ENCODE measurements at places on chromosomes 11 and 22.

- no peak for DNase-seq
Observed at GRCh38 chr22:44351685-44352377, 39.1 kb upstream of the SHISAL1 start.

DNA sequence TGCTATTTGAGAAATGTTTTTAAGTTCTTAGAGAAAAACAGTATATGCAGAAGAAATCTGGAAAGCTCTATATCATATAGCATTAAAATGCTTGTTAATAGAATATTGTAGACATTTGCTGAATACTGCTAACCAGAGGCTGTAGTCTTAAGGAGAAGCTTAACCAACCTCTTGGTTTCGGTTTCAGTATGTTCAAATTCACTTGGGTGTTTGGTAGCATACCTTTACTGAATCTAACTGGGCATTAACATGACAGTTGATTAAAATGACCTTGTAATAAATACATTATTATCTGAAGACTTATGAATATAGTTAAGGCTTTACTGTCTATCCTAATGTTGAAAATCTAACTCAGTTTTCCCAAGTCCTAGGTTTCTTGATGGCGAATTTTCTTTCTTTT, 5.4 kb downstream of the PCF11 start:
- DNase-seq: no peak

DNA sequence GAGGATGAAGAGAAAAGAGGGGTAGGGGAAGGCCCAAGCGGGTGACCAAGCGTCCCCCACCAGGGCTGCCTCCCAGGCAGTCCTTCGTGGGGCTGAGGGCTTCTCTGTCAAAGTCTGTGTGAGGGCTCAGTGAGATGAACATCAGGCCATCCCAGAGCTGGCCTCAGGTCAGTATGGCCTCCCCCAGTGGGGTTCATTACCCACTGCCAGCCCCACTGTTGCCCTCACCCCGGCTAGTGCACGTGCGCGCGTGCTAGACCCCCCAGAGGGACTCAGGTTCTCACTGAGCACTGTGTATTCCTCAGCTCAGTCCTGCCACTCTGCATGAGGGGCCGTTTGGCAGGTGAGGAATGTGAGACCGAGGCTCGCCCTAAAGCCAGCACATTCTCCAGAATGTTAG, 3.3 kb downstream of the KDELR3 start:
- DNase-seq: no peak

- no peak for DNase-seq
Observed at GRCh38 chr11:125494974-125495725, 915 bp downstream of the FEZ1 start.

GRCh38 chr11:130839981-130840666, 76.2 kb downstream of the SNX19 start:
- DNase-seq: no peak

DNA sequence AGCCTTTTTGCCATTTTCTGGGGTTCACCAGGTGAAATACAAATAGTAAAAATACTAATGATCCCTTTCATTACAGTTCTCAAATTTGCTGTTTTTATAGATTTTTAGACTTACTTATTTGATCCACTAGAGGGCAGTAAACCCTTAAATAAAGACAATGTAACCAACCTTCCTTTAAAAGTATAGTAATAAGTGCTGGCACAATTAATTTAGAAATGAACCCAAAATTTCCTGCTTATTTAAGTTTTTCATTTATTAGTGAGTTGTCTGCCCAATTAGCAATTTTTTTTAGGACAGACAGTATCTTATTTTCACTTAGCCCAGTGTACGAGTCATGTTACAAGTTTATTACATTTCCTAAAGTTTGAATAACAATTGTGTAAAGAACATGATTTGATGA, 4.7 kb downstream of the DDIAS start:
- peak; percentile 27 for DNase-seq

GRCh38 chr11:65911682-65912568, 6.9 kb downstream of the C11orf68 start:
- DNase-seq: peak; percentile 28

DNA sequence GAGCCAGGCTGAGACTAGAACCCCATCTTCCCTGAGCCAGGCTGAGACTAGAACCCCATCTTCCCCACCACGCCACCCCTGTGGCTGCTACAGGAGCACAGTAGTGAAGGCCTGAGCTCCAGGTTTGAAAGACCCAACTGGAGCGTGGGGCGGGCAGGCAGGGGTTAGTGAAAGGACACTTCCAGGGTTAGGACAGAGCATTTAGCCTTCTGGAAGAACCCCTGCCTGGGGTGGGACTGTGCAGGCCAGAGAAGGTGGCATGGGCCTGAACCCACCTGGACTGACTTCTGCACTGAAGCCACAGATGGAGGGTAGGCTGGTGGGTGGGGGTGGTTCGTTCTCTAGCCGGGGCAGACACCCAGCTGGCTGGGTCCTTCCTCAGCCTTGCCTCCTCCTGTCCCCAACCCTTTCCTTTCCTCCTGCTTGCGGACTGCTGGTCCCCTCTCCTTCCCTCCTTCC, 24.1 kb downstream of the SUN2 start:
- no peak for DNase-seq

GRCh38 chr11:1327064-1327460, 17.6 kb upstream of the TOLLIP start:
- no peak for DNase-seq

- peak; percentile 46 for DNase-seq
Observed at GRCh38 chr22:26367402-26368245, 61.4 kb upstream of the ASPHD2 start.

- DNase-seq: no peak
Observed at GRCh38 chr11:110479108-110480101, 49.7 kb downstream of the FDX1 start.

DNA sequence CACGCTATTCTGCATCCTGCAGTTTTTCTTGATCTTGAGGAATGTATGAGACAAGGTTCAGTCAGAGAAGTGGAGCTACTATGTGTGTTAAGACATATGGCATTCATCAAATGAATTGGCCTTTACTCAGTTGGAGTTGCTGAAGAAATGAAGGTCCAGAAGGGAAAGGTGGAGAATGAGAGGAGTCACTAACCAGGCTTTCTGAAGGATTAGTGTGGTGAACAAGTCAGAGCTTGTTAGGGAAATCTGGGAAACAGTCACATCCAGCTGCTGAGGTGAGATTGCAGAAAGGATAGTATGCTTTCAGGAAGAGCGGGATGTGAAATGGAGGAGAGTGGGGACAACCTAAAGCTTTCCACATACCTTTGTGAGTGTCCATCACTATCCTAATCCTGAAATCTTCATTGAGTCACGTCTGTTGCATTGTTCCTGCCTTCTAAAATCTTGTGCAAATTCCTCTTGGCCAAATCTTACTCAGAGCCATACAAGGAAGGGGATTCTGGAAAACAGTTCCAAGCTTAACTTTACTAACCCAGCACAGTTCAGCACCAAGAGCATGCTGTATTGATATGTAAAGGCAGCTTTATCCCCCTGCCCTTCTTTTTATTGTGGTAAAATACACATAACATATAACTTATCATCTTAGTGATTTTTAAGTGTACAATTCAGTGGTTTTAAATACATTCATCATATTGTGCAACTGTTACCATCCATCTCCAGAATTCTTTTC, 11.4 kb upstream of the PITPNB start:
- DNase-seq: no peak

GRCh38 chr22:49555526-49555925, 272.1 kb downstream of the BRD1 start:
- no peak for DNase-seq

DNA sequence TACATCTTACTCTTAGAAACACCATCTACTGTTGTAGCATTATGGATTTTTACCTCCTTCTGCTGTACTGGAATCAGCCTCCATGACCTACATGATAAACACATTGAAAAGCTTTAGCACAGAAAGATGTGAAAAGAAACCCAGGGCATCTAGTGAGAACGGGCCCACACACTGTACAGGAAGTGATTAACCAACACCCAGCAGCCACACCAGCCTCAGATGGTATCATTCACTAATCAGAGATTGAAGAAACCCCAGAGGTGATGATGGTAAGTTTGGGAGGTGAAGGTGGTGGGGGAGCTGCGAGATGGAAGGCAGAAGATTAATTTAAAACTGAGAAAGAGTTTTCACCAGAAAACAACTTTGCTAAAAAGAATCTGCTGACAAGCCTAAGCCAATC, 46.1 kb downstream of the RASSF10 start:
- DNase-seq: no peak

GRCh38 chr11:62560566-62561103, 13.1 kb downstream of the EEF1G start:
- peak; percentile 19 for DNase-seq

- no peak for DNase-seq
Observed at GRCh38 chr22:38881464-38881871, 9.5 kb upstream of the CBX6 start.

- no peak for DNase-seq
Observed at GRCh38 chr22:25051983-25052710, 99.6 kb downstream of the KIAA1671 start.

GRCh38 chr11:44608651-44608990, 43.2 kb downstream of the CD82 start:
- no peak for DNase-seq

DNA sequence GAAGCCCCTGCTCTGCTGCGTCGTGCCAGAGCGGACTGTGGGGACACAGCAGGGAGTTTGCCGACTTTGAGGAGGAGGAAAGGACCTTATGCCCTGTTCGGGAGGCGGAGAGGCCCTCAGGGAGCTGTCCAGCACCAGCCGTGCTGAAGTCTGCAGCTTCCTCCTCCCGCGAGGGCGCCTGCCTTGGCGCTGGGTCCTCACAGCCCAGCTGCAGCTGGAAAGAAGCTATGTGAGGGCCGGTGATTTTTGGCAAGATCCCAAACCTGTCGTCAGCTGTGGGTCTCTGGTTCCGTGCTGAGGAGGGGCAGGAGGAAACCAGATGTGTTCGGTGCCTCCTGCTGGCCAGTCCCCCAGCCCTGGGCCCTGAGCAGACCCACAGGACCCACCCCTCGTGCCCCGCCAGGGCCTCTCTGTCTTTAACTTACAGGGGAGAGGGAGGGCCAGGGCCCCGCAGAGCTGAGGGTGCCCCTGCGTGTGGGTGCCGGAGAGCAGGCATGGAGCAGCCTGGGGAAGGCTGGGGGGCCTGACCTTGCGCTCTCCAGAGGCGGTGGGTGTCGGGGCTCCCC, 12.0 kb downstream of the BRSK2 start:
- DNase-seq: no peak

DNA sequence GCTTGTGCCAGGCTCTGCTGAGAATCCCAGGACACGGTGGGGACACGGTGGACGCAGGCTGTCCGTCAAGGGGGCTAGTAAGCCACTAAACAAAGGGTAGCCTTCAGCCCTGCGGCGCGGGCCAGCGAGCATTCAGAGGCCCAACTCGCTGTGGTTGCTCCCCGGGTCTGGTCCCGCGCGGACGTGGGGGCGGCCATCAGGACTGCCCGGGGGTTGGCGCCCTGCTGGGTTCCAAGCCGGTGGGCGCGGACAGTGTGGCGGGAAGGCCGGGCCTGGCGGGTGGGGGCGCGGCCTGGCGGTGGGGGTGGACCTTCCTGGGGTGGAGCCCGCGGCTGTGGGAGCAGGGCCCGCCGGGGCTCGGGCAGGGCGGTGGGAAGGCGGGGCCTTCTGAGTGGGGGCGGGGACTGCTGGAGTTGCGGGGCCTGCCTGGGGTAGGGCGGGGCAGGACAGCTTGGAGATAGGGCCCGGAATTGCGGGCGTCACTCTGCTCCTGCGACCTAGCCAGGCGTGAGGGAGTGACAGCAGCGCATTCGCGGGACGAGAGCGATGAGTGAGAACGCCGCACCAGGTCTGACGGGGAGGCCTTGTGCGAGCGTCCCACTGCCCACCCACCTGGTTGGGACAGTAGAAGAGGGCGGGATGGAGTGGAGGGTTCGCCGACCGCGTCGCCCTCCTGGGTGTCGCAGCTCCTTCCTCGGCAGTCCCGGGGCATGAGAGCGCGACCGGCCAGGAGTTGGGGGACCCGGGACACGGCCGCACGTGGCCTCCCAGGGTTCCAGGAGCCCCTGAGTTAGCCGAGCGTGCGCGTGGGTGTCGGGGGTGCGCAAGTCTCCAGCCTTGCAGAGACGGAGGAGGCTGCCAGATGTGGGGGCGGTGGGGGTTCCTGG, at the start of gene SERHL2:
Gene SERHL2 (plus strand): TSS at position 482 of the 887 bp plus-strand sequence. CDS start 65 bp downstream, at position 547.
- DNase-seq: peak; percentile 52

DNA sequence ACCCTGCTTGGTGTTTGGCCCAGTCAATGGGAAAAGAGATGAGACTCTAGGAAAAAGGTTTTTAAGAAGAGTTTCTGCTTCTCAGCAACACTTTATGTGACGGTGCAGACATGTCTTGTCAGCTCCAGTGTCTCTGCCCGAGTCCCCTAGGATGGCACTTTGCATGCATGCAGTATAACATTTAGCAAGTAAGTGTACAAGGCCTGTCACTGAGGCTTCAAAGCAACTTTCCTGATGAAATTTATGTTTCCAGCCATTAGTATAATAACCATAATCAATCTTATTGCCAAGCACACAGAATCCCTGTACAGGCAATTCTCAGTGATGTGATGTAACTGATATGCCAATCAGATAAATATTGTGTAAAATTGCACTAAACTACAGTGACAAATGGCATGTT, 248.1 kb upstream of the PLET1 start:
- DNase-seq: no peak

- DNase-seq: no peak
Observed at GRCh38 chr22:49210606-49211005, 617.1 kb downstream of the BRD1 start.

GRCh38 chr11:106989078-106989455, 29.2 kb downstream of the GUCY1A2 start:
- DNase-seq: no peak

- DNase-seq: no peak
Observed at GRCh38 chr22:23204125-23204488, 23.8 kb downstream of the BCR start.

- DNase-seq: no peak
Observed at GRCh38 chr11:134901542-134901941, 489.5 kb upstream of the B3GAT1 start.

- DNase-seq: peak; percentile 37
Observed at GRCh38 chr22:41237707-41238569, 2.8 kb downstream of the CHADL start.

DNA sequence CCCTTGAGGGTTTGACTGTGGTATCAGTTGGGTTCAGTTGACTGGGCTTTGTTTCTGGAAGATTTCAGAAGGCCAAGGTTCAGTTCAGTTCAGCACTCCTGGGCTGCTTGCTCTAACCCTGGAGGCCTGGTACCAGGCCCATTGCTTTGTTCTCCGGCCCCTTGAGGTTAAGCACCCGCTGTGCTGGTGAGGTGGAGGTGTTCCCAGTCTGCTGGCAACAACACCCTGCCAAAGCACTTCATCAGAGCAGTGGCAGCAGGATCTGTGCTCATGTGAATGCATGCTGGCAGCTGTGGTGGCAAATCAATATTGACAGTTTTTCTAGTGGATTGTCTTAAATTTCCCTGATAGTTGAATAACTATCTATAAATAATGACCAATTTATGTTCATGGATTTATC, 3.8 kb upstream of the SCGB1D1 start:
- no peak for DNase-seq

GRCh38 chr11:15711311-15711710, 596.6 kb downstream of the INSC start:
- DNase-seq: no peak

- no peak for DNase-seq
Observed at GRCh38 chr11:128859563-128860441, 7.3 kb downstream of the KCNJ1 start.
